ENCODE measurements at places on chromosomes 12 and 14.

GRCh38 chr14:89973234-89973823 is 17.6 kb downstream of the TDP1 start:
- DNase-seq, result peak; percentile 71

DNA sequence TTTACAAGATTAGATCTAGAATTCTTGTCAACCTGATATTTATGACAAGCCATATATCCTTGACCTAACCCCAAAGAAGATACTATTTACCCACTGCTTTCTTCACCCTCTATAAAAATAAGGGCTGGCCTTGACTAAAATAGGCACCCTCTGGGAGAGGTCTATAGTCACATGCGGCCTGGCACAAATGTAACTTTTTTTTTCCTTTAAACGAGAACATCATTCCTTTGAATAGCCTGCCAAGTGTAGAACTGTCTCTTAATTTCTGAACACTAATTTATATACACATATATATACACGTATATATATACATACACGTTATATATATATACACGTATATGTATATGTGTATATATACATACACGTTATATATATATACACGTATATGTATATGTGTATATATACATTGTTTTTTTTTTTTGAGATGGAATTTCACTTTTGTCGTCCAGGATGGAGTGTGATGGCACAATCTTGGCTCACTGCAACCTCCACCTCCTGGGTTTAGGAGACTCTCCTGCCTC is 18.6 kb downstream of the PPTC7 start:
- no peak for DNase-seq

GRCh38 chr12:120972870-120973543 is 5.3 kb upstream of the HNF1A start:
- DNase-seq, result no peak

GRCh38 chr14:68389943-68390342 is 402.9 kb downstream of the ZFP36L1 start:
- no peak for DNase-seq

GRCh38 chr14:43651896-43652295 is 855.2 kb downstream of the FSCB start:
- DNase-seq, result no peak

- no peak for DNase-seq
These were observed 28.5 kb downstream of the TTC6 start for GRCh38 chr14:37623971-37624370.

DNA sequence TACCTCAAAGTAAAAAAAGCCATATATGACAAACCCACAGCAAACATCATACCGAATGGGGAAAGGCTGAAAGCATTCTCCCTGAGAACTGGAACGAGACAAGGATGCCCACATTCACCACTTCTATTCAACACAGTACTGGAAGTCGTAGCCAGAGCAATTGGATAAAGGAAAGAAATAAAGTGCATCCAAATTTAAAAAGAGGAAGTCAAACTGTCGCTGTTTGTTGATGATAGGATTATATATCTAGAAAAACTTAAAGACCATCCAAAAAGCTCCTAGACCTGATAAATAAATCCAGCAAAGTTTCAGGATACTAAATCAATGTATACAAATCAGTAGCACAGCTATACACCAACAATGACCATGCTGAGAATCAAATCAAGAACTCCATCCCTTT is 5.2 kb downstream of the NDUFA12 start:
- DNase-seq, result no peak

- DNase-seq, result no peak
These were observed 902 bp downstream of the TMPO start for GRCh38 chr12:98516111-98516873.

DNA sequence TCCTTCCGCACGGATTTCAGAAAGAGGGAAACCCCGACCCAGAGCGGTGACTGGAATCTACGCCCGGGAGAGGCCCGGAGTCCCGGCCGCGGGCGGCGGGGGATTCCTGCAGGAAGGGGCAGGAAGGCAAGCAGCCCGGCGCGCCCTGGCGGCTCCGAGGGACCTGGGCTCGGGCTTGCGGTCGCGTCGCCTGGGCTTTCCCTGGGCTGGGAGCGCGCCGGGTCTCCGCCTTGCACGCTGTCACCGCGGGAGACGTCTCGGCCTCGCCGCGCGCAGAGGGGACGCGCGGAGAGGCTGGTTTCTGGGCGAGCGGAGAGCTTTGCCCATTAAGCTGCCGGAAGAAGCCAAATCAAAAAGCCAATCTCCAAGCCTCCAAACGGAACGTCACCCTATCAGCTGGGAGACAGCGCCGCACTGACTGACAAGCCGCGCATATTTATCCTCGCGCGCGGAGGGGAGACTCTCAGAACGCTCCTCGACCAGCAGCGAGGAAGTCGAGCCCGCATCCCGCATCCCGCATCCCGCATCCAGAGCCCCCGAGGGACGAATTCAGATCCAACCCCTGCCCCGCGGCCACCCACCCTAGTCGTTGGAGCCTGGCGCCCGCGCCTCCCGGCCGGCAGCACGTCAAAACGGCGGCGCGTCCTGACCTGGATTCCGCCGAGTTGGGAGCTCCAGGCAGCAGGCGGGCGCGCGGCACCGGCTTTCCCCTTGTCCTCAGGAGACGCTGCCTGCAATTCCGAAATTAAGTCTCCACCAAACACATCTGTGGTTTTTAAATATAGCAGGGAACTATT is at the start of gene SLC8A3:
Gene SLC8A3, minus strand, starts transcription at position 293 of the 797 bp plus-strand sequence. CDS start 20,529 bp downstream, outside the sequence.
- DNase-seq, result peak; percentile 72

DNA sequence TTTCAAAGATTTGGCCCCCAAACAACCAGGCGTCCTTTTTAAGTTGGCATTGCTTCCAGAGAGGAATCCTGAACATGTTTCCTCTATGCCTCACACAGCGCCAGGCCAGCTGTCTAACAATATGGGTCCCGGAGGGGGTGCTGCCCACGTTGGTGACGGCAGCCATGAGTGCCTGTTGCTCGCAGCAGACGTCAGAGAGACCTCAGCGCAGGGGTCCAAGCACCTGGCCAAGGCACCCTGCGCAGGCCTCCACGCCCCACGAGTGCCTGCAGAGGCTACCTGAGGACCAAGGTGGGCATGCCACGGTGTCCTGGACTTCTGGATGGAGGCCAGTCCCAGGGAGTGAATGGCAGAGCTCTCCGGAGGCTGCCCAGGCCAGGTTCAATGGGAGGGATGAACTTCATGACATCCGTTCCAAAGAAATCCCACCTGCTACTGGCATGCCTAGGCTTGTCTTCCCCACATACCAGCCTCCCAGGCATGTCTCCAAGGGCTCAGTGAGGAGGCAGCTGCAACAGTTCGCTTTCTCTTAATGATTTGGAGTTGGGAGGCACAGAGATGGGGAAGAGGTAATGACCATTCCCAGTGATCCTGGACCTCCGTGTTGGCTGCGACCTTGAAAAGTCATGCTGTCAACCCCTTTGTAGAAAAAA is 11.6 kb upstream of the FOXN3 start:
- no peak for DNase-seq

DNA sequence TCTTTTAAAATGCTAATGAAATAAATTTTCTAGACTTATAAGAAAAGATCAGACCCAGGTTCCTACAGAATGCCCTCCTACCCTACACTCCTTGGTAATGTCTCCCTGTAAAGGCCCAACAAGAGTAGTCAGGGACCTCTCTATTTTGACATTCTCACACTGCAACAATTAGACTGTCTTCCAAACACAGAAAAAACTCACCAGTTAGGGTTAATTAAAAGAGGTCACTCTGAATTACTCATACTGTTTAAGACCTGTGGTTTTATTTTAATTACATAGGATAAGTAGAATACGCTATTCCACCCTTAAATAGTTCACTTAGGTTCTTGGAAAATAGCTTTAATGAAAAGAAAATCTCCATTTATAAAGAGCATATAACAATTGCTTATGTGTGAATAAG is 142.4 kb downstream of the ITPR2 start:
- DNase-seq, result no peak

GRCh38 chr14:75175677-75176141 is 703 bp downstream of the TMED10 start:
- no peak for DNase-seq

DNA sequence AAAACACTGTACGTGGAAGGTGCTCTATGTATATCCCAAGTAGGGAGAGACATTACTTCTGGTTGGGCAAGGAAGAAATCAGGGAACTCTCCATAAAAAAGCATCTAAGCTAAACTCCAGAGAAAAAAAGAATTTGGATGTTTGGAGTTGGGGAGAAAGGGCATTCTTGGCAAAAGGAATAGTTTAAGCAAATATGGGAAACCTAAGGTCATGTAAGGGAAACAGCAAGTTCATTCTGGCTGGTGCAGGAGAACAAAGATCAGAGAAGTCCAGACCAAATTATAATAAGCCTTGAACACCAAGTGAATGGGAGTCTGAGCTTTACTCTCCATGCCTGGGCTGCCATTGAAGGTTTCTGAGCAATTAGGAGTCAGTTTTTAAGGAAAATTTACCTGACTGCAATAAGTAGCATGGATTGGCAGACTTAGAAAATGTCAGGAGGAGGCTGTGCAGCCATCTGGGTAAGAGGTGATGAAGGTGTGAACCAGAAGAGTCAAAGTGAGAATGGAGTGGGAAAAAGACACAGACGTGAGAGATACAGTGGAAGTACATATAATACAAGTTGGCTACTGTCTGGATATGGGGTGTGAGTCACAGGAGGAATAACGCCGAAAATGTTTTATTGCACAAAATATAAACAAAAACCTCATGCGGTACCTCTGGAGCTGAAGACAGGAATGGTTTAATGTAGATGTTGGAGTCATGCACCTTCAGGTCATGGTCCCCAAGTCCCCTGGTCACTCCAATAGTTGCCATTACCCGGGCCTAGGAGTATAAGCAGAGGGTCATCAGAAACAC is 222.6 kb downstream of the MON2 start:
- DNase-seq, result no peak

DNA sequence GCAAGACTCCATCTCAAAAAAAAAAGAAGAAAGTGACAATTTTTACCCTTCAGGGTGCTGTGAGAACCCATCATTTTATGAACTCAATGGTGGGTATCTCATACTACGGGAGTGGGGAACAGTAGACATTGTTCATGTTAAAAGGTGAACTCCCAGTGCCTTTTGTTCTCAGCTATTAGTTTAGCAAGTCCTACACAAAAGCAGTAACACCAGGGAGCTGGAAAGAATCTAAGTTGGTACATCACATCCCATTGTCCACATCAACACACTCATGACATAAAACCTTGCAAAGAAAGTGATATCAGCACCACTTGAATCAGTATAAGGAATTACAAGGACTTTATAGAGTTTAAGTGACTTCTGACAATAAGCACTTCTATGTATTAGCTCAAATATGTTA is 47.4 kb upstream of the ABCC9 start:
- DNase-seq, result no peak

- no peak for DNase-seq
These were observed 134.4 kb downstream of the KITLG start for GRCh38 chr12:88445705-88446394.

DNA sequence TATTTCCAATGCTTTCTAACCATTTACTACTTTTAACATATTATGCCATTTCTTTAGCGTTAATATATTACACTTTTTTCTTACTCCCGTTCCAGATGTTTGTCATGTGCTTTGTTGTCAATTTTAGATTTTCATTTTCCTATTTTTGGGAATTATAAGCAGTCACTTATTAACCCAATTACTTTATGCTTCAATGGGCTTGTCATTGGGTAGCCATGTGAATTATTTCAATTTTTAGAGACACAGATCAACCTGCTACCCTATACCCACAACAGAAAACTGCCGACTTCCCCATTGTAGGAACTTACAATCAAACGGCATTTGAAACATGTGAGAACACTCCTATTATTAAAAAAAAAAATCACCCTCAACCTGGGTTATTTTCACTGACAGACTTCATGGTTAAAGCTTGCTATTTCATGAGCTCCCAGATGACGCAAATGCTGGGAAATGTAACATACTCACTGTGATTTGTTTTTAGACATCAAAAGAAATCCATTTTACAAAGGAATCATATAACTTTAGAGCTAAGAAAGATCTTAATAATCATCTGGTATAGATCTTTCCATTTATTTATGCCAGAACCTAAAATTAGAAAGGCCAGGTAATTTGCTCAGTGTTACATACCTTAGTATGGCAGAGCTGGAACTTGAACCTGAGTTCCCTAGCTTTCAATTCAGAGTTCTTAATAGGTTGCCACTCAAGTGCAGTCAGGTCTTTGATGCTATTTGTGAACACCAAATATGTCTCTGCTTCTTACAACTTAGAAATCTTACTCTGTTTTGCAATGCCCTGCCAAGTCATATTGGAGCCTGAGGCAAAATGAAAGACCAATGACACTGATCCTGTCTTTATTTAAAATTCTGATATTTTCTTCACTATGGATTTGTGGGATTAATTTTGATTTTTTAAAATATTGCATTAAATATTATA is 340.4 kb downstream of the RAD51B start:
- no peak for DNase-seq

DNA sequence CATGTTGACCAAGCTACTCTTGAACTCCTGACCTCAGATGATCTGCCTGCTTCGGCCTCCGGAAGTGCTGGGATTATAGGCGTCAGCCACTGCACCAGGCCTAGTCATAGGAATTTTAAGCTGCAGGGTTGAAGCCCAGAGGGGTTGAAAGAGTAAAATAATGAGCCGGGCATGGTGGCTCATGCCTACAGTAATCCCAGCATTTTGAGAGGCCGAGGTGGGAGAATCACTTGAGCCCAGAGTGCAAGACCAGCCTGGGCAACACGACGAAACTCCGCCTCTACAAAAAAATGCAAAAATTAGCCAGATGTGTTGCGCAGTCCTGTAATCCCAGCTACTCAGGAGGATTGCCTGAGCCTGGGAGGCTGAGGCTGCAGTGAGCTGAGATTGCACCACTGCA is 69.6 kb downstream of the GALNT8 start:
- DNase-seq, result no peak

GRCh38 chr12:9326085-9326484 is 117.9 kb upstream of the PZP start:
- DNase-seq, result no peak

- DNase-seq, result no peak
These were observed 807 bp downstream of the B4GALNT3 start for GRCh38 chr12:460261-461230.

GRCh38 chr14:99660794-99661193 is 15.9 kb downstream of the HHIPL1 start:
- DNase-seq, result no peak

GRCh38 chr12:2013527-2014223 is 9.4 kb upstream of the DCP1B start:
- no peak for DNase-seq
